ENCODE measurements at places on chromosomes 11 and 22.

DNA sequence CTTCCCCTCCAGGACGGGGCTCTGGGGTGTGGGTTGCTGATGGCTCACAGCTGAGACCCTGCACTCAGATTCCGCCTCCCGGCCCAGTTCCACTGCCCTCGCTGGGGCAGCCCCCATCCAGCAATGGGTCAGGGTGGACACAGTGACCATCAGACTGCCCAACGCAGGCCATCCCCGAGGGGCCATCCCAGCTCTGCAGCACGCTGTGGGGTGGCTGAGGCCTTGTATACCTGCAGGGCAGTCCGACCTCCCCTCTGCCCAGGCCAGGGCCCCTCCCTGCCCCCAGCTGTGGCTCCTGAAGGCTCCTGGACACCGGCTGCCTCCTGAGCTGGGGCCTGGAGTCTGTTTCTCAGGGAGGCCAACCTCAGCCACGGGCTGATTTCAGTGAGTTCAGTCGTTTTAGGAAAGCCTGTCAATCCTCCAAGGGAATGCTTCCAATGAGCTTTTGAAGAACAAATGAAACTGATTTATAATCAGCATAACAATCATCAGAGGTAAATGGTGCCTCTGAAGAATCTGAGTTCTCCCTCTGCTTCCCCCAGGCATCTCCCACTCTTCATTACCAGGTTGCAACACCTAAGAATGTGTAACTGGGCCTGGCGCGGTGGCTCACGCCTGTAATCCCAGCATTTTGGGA, 95.1 kb downstream of the CELSR1 start:
- DNase-seq = no peak

DNA sequence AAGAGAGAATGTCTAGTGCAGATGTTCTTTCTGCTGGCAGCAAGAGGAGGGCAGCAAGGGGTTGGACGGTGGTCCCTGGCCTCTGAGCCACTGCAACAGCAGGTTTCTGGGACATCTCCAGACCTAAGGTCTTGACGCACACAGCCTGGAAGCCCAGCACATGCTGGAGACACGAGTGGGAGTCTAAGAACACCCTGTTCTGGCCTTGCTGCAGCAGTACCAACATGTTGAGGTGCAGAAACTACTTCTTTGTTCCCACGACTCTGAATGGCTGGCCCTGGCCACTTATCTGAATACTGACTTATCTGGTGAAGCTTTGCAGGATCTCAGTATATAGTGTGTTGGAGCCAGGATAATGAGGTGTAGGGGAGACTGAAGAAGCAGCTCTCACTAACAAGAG, 6.8 kb downstream of the MICAL2 start:
- no peak for DNase-seq

- no peak for DNase-seq
Observed at GRCh38 chr11:66914505-66914904, 43.7 kb downstream of the PC start.

DNA sequence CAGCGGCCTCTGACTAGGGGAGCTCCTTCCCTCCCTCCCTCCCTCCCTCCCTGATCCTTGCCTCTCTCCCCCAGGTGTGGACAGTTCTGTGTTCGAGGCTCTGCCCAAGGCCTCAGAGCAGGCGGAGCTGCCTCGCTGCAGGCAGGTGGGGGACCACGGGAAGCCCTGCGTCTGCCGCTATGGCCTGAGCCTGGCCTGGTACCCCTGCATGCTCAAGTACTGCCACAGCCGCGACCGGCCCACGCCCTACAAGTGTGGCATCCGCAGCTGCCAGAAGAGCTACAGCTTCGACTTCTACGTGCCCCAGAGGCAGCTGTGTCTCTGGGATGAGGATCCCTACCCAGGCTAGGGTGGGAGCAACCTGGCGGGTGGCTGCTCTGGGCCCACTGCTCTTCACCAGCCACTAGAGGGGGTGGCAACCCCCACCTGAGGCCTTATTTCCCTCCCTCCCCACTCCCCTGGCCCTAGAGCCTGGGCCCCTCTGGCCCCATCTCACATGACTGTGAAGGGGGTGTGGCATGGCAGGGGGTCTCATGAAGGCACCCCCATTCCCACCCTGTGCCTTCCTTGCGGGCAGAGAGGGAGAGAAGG, 11.1 kb upstream of the POU2F3 start:
- DNase-seq = no peak

- no peak for DNase-seq
Observed at GRCh38 chr11:94655291-94655690, 88.1 kb downstream of the PIWIL4 start.

DNA sequence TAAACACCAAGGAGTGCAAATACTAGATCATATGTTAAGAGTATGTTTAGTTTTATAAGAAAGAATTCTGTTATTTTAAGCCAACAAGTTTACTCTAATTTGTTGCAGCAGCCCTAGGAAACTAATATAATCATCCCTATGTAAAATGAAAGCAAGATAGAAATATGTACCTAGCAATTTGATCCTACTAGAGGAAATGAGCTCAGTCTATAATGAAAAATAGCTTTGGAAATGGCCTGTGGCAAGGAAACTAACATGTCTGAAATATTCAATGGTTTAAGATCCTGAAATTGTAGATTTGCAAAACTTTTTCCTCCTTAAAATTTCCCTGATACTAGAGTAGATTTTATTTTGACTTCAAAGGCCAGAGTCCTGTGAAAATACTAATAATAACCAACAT, 112.7 kb upstream of the SLC5A12 start:
- DNase-seq = no peak

- DNase-seq = no peak
Observed at GRCh38 chr22:23237841-23238240, 57.5 kb downstream of the BCR start.

DNA sequence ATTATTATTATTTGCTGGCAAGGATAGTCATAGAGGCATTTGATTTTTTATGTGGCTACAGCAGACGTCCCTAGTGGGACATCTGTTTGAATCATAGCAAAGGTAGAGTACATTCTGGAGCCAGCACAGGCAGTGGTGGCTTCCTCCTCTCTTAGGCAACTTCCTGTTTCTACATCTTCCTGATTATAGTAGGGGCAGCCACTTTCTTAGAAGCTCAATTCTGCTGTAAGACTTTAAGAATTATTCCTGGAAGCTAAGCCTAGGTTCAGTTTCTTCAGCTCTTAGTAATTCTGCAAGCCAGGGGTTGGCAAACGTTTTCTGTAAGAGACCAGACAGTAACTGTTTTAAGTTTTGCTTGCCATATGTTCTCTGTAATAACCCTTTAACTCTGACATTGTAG, 129.3 kb upstream of the TENM4 start:
- no peak for DNase-seq

DNA sequence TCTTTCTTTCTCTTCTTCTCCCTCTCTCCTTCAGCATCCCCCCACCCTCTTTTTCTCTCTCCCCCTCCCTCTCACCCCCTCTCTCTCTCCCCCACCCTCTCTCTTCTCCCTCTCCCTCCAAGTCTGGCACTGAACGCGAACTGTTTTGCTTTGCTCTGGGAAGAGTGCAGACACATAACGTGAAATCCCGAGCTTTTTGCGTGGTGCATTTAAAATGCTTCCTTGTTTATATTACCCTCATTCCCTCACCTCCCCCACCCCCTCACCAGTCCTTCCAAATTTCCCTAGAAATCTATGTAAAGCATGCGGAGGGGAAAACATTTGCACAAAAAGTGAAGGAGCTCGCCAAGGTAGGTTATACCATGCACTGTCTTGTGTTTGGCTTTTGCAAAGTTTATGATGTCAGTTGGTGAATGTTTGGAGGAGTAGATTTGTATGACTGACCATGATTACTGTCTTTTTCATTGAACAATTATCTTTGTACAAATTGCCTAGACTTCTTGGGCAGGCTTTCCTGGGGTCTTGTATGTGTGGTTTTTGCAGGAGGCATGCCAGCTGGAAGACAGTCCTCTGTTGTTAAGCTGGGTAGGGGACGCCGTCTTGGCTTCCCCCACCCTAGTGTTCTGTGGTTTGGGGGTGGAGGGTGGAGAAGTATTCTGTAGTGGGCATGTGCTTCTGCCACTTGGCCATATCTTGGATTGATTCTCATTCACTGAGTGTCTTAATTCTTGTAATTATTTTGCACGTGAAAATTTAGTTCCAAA, 123.7 kb upstream of the HSD17B12 start:
- DNase-seq = no peak
